ENCODE measurements at places on chromosomes 6 and 20.

DNA sequence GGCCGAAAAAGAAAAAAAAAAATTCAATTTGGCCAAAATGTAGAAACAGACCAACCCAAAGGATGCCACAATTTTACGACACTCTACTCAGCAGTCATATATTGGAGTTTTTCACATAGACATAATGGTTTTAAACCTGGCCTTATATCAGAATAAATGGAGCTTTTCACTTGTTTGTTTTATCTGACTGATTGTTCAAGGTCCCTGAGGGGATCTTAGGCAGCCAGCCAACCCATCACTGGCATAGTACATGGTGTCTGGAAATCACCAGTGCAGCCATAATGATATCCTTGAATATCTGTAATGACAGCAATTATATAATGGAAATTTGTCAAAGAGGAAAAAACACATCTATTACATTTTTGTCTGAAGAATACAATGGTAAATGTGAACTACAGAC is 96.9 kb downstream of the PRSS35 start:
- DNase-seq: no peak

DNA sequence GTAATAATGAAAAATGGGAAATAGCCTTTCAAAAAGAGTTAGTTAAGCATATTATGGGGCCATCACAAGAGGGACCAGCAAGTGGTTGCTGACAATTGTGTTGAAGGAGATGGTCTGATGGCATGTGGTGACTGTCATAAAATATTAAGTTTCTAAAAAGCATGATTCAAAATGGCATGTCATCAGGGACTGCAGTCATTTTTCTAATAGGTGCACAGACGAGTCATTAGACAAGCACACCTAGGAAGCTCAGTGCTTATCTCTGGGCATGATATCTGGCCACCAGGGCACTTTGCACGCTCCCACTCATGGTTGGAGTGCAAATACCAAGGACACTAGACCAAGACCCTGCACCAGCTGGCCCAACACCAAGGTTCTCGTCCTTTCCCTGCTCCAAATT is 226.5 kb downstream of the ANKRD60 start:
- no peak for DNase-seq

DNA sequence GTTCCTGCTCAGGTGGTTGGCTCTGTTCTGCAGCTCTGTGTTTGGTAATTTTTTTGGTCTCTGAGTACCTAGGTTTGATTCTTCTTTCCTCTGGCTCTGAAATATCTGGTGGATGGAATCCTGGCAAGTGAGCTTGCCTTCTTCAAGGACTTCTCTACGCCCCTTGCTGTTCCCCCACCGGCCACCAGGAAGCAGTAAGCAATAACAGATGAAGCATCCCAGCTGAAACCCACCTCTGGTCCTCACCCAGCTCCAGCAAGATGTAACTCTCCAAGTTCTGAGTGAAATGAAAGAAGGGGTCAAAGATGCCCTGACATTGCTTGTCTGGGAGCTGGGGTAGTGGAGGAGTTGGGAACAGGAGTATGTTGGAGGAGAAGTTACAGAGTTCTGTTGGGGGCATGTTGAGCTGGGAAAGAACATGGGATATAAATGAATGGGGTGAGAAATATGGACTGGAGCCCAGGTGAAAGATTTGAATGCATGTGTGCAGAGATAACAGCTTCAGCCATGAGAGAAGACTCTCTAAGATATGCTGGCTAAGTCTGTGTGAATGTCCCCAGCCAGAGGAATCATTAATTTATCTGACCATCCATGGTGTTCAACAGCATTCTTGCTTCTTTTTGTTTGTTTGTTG is 51.3 kb upstream of the GLP1R start:
- peak; percentile 14 for DNase-seq

DNA sequence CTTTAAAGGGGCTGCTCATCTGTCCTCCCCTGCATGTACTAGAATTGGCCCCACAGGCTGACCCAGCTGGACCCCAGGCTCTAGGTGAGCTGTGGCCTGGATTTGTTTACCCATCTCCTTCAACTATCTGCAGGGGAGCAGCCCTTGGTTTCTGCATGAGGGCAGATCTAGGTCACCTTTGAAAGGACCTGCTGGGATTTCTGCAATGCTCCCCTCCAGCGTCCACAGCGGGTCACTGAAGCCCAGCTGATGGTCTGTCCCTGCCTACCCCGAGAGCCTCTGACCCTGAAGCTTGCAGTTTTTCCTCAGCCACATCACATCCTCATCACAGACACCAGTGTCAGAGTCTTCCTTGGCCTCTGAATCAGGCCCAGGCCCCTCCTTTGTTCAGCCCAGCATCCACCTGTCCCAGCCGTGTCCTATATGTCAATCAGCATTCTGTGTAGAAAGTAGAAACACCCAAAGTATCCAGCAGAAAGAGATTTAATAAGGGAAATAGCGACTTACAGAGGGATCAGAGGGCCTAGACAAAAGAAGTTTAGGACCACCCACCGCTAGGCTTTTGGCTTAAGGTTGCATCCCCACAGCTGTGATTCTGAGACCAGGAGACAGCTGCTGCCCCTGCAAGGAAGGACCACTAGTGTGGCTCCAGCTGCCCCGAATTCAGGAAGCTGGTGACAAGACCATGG is 243.1 kb downstream of the LRFN2 start:
- no peak for DNase-seq

DNA sequence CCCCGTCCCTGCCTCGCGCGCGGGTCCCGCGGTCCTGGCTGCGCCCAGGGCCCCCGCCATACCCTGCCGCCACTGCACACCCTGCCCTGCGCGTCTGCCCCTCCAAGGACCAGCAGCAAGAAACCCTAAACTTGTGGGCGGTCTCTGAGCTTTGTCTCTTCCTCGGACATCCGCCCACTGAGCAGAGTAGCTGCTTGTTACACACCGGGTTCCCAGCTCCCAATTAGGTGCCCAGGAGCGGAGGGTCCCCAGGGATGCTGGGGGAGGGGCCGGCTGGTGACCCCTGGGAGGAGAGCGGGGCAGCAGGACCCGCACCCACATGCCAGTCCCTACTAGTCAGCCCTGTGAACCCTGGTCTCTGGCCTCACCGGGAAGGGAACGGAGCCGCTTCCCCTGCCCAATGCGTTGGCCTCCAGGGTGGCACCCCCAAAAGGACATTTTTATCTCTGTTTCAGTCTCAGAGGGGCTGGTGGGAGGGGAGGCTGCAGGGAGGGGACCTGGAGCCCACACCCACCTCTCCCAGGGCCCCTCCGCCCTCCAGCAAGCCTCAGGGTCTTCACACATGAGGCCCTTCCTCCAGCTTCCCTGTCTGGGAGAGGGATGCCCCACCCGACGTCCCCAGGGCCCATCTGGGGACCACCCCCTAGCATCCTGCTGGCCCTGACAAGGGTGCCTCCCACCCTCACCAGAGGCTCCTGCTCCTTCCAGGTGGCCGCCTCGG is 10.5 kb downstream of the STMN3 start:
- DNase-seq: no peak

- no peak for DNase-seq
Observed at GRCh38 chr6:156169371-156169770, 607.8 kb upstream of the ARID1B start.

- no peak for DNase-seq
Observed at GRCh38 chr20:50804437-50805348, 9.8 kb downstream of the BCAS4 start.

DNA sequence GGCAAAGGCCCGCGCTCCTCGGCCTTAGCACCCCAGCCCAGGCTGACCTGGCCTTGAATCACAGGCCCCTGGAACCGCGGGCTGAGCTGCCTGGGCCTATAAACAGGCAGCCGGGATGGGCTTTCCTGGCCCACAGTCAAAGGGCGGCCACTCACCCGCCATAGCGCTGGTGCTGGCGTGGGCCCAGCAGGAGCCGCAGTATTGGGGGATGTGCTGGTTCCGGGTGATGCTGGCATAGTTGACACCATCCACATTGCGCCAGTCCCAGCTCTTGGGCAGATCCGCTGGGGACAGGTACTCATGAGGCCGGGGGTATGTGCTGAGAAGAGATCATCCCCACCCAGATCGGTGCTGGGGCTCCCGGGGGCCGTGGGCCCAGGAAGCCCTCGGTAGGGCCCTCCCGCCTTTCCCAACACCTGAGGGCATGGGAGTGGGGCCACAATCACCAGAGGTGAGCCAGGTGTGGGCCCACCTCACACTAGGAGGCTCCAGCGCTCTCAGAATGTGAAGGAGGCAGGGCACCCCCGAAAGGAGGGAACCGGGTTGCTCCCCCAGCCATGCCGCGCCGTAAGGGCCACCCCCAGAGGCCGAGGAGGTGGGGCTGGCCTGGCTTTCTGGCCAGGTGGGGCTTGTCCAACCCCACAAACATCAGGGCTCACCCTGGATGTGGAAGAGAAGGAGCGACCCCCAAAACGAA is 739 bp downstream of the CTSZ start:
- DNase-seq: peak; percentile 27

DNA sequence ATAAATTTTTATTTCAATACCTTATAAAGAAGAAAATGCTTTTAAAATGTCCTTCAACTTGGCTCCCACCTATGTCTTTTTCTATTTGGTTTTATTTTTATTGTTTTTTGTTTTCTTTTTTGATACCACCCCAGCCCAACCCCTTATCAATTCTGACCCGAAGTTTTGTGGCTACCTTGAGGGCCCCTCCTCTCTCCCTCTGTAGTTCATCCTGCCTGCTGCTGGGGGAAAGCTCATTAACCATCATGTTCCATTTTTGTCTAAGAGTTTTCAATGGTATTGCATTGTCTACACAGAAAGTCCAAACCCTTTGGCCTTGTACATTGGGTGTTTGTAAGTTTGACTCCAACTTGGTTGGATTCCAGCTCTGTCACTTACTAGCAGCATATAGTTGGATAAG is 5.3 kb upstream of the CSNK2A1 start:
- no peak for DNase-seq

DNA sequence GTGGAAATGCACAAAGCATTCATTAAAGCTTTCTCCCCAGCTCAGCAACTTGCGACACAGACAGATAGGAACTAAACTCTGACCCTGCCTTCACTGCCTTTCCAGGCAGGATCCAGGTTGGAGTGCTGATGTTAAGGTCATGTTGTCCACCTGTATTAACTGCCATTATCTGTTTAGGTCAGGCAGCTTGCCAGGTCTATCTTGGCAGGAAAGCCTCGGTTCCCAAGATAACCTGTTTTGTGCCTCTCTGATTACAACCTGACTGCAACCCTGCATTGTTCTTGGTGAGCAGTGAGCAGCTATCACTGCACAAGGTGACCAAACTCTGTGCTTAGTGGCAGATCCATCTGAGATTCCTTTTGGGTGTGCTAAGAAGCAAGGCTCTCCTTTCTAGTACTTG is 23.2 kb upstream of the ELOVL2 start:
- no peak for DNase-seq

GRCh38 chr20:8542110-8542486 is 410.0 kb downstream of the PLCB1 start:
- DNase-seq: peak; percentile 8

DNA sequence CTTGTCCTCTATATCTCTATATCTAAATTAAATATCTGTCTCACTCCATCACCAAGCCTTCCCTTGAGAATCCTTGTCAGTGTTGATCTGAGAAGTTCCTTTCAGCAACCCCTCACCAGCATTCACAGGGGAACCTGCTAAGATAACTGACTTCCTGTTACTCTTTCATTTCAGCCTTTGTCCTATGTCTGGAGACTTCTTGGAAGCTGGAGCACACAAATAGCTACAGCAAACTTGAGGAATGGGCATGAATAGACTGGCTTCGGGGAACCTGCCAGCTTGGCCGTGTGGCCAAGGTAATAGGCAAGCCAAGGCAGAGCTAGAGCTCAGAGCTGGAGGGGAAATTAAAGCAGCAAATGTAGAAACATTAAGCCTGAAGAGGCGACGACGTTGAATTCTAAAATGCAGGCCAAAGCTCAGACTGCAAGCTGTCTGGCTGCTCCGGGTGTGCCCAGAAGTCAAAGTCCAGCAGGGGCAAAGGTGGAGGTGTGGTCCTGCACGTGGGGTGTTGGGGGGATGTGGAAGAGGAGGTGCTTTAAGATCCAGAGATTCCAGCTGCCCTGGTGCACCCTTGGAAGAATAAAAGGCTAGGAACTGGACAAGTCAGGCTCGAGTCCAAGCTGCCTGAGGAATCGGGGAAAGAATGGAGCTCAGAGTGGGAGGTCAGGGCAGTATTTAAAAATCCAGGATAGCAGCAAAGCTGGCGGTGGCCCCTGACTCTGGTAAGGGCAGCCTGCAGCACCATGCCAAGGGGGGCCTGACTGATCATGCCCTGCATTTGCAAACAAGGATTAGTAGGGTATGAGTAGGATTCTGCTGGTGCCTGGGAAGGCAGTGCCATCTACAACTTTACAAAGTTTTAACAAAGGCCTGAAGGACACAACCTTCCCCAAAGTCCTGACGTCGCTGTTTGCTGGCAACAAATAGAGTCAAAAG is 185.0 kb upstream of the SGK1 start:
- no peak for DNase-seq

DNA sequence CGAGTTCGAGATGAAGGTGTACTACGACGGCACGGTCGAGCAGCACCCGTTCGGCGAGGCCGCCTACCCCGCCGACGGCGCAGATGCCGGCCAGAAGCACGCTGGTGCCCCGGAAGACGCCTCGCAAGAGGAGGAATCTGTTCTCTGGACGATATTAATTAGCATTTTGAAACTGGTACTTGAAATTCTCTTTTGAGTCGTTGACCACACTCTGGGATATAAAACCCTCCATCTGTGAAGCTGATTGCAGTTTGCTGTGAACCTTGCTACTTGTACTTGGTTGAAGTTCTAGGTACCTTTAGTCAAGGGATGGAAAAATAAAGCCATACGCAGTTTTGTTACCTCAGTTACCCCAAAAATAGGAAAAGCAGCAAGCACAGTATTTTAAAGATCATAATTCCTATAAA is 917 bp downstream of the C6orf120 start:
- DNase-seq: no peak

DNA sequence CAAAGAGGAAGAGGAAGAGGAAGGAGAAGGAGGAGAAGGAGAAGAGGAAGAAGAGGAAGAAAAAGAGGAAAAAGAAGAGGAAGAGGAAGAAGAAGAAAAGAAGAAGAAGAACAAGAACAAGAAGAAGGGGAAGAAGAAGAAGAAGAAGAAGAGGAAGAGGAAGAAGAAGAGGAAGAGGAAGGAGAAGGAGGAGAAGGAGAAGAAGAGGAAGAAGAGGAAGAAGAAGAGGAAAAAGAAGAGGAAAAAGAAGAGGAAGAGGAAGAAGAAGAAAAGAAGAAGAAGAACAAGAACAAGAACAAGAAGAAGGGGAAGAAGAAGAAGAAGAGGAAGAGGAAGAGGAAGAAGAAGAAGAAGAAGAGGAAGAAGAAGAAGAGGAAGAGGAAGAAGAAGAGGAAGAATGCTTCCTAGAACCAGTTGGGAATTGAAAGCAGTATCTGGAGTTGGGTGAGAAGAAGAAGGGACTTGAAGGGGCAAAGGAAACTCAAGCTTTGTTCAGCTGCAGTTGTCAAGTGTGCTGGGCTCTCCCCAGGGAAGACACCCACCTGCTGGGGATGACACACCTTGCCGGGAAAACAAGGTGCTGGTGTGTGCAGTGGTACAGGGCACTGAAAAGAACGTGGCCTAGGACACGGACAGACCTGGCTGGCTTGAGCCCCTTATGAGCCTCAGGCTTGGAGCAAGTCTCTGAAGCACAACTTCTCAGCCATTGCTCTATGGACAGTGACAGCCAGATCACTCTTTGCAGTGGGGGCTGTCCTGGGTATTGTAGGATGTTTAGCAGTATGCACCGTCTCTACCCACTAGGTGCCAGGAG is 30.1 kb upstream of the ARFGEF2 start:
- no peak for DNase-seq

GRCh38 chr6:81744131-81744530 is 8.3 kb downstream of the TENT5A start:
- peak; percentile 46 for DNase-seq

Measured in suppressor macrophage (primary cell).